ENCODE measurements at places on chromosomes 4 and X.

DNA sequence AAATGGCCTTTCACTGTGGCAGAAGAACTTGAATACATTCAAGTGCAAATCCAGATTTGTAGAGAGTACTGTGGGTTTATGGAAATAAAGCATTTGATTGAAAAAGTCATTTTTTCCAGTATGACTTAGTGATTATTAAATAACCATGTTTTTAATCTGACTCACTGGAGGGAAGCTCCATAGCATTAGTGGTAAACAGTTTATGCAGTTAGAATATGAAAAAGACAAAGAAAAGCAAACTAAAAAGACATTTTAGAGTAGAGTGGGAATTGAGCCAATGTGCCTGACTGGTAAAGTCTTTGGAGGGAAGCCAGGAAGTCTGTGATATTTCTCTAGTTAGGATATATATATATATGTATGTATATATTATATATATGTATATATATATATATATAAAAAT, 53.4 kb downstream of the FAT4 start:
- DNase-seq: peak; percentile 67

DNA sequence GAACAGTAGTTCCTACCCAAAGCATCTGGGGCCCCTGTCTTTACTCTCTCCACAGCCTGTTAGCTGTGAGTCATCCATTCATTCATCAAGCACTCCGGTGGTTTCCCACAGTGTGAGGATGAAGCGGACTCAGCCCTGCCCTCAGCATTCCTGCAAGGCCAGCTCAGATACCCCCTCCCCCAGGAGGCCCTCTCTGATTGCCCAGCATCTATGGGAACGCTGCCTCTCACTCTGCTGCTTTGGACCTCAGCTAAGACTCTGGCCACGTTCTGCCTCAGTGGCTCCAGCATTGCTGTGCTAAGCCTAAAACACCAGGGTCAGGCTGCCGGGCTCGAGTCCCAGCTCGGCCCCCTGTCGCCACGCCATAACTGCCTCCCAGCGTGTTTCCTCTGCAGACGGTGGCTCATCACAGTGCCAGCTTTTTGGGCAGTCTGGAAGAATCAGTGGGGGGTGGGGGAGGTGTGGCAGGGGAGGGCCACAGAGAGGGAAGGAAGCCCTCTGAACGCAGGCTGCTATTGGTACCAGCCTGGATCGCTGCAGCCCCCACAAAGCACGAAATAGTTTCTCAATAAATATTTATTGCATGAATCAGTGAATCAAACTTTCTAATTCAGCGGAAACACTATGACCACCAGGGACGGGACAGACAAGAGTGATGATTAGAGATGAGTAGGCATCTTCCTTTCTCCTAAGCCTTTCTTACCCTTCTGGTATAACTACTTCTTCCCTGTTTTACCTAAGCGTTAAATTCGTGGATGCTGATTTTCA, 74.4 kb downstream of the SORCS2 start:
- DNase-seq: no peak

DNA sequence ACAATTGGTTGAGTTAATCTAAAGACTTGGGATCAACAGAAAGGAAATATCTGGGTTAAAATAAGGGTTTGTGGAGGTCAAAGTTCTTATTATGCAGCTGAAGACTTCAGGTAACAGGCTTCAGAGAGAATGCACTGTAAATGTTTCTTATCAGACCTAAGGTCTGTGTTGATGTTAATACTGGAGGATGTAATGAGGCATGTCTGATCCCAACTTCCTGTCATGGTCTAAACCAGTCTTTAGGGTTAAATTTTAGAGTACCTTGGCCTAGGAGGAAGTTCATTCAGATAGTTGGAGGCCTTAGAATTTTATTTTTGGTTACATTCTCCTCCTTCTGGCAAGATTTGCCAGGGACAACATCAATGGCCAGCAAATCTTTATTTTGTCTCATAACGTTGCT, 72.1 kb upstream of the GC start:
- DNase-seq: no peak

DNA sequence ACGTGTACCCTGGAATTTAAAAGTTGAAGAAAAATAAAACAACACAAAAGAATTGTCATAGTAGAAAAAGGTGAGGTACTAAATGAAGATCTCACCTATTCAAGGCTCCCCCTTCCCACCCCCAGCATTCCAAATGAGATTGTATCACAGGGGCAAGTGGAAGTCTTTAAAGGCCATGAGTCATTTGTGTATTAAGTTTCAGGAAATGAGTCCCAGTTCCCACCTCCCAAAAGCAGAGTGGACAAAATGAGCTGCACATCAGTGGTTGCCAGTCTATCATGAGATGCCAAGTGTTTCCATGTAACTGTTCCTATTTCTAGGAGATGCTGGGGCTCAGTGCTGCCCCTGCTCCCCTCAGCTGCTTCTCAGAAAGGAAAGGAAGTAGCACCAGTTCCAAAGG, 20.1 kb downstream of the ARHGEF9 start:
- peak; percentile 60 for DNase-seq

GRCh38 chr4:55355555-55355954, 9.5 kb downstream of the SRD5A3 start:
- no peak for DNase-seq

All from lung microvascular endothelial cell (primary cell).